ENCODE measurements at places on chromosomes 3 and 15.

DNA sequence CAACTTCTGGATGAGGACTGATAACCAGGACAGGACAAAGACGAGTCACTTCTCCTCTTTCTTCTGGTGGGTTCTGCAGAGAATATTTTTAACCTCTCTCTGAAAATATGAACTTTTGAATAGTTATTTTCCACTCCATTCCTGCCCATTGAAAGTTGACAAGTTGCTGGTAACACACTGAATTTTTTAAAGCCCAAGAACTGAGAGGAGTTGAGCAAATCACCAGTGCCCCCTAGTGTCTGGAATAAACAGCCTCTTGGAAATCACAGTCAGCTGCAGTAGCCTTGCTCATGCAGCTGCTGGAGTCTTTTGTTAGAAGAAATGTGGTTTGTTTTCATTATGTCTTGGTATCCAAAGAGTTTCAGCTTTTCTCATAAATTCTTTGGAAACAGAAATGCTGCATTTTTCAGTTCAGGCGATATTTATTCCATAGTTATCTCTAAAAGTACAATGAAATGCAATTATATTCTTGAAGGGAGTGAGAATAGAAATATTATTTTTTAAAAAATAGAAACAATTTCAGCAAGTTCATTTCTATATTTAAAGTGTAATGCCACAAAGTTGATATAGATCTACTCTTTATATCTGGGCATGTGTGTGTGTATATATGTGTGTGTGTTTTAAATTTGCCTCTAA lies 741.0 kb upstream of the CBLB start:
- DNase-seq: peak; percentile 64

GRCh38 chr3:195162033-195162669 lies 108.8 kb downstream of the XXYLT1 start:
- DNase-seq: no peak

DNA sequence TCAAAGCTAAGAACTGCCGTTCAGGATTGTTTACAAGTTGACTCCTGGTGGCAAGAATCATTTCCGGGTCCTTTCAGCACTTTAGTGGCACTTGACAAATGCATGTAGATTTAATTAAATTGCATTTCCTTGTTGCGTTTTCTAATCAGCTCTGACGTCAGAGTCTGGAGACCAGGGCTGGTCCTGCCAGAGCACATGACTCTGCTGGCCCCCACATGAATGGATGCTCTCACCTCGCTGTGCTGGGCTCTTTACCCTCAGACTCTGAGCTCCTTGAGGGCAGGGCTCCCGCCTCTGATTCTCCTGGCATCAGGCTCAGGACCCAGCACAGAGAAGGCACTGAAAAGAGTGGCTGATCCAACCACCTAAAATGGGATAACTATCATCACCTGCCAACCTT lies 69.4 kb downstream of the FEM1B start:
- no peak for DNase-seq

GRCh38 chr15:60423537-60423936 lies 25.8 kb upstream of the ANXA2 start:
- peak; percentile 60 for DNase-seq

GRCh38 chr3:32819551-32820348 lies 2.0 kb downstream of the TRIM71 start:
- no peak for DNase-seq

GRCh38 chr3:3366386-3366785 lies 186.9 kb upstream of the CRBN start:
- no peak for DNase-seq

GRCh38 chr15:94083467-94084052 lies 147.8 kb upstream of the MCTP2 start:
- DNase-seq: peak; percentile 45

DNA sequence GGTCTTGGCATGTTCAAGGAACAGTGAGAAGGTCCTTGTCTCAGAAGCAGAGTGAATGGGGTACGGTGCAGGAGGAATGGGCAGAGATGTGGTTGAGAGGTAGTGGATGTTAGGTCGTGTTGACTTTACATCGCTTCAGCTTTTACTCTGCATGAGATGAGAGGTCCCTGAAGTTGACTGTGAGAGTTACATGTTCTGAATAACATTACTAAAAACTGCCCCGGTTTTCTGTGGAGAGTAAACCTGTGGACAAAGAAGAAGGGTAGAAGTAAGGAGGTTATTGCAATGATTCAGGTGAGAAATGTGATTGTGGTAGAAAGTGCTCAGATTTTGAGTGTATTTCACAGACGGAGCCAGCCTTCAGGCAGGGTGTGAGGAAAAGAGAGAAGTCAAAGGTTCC lies 105.6 kb downstream of the ARNT2 start:
- DNase-seq: no peak

DNA sequence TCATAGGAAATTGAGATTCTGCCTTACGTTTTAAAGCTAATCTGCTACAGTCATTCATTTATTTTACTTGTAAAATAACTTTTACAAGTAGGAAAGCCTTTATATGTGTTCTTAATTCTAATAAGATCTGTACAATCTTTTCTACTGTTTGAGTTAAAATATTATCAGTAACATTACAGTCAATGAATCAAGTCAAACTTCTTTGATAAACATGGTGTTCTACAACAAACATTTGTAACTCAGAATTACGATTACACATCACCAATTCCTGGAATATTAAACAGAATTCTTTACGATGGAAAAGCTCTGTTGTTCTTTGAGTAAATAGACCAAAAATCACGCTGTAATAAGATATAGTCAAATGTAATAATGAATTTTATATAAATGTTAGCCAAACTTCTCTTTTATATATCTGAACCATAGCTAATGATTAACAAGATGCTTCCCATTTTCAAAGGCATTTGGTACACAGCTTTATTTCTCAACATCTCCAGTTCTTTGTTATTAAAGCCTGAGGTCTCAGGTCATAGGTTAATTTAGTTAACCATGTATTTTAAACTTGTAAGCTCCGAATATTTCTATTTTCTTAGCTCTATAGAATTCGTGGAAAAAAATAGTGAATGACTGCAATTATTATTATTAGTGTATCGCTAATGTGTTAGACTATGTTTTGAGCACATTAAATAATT lies 232.4 kb downstream of the NAALADL2 start:
- DNase-seq: no peak

GRCh38 chr15:99385865-99386264 lies 134.6 kb downstream of the LRRC28 start:
- peak; percentile 67 for DNase-seq

GRCh38 chr3:64554096-64554920 lies 133.5 kb downstream of the ADAMTS9 start:
- DNase-seq: no peak

- peak; percentile 72 for DNase-seq
Measured at GRCh38 chr3:73086071-73086494, 24.6 kb downstream of the EBLN2 start.

- no peak for DNase-seq
Measured at GRCh38 chr15:51386029-51386428, 44.6 kb downstream of the GLDN start.

GRCh38 chr3:184751204-184752040 lies 39.6 kb upstream of the MAGEF1 start:
- DNase-seq: no peak

- no peak for DNase-seq
Measured at GRCh38 chr3:77524463-77524862, 484.6 kb downstream of the ROBO2 start.

DNA sequence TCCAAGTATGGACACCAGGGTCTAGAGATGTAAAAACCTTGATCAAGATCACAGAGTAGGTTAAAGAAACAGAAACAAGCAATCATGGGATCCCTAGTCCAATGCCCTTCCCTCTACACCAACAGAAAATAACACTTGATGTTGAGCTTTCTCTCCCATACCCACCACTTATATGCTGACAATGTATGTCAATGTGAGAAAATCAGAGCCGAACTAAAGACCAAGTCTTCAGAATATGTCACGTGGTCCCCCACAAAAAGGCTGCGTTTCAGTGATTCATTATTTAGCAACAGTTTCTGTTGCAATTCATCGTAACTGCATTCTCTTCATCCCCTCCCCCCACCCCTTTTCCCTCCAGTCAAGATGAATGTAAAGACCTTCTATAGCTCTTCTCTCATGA lies 278.9 kb upstream of the STT3B start:
- no peak for DNase-seq

DNA sequence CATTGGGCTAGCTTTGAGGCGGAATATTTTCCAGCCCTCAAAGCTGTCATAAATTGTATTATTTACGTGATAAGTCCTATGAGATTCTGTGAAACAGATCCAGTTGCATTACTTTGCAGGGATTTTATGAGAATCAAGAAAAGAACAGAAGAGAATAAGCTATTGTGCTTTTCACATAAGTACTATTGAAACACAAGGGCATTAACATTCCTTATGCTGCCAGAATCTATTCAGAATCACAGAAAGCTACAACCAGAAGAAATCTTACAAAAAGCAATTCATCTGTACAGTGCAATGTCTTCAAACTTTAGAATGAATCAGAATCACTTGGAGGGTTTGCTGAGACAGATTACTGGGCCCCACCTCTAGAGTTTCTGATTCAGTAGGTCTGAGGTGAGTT lies 10.6 kb upstream of the CACNA1D start:
- DNase-seq: no peak

DNA sequence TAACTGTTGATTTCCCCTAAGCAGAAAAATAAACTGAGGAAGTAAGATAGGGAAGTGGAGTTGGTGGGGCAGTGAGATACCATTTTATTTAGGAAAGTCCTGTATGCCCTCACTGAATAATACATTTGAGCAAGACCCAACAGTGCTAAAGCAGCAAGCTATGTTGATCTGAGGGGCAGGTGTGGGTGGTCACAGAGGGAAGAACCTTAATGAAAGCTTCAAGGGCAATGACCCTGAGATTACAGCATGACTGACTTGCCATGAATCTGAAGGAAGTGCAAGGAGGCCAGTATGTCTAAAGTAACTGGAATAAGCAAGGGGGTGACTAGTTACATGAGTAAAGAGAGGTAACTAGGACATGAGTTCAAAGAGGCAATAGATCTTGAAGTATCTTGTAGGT lies 159.5 kb downstream of the CD47 start:
- no peak for DNase-seq

GRCh38 chr3:97438131-97438530 lies 326.4 kb upstream of the ARL6 start:
- DNase-seq: no peak

GRCh38 chr15:75900577-75900976 lies 3.1 kb upstream of the FBXO22 start:
- no peak for DNase-seq

GRCh38 chr3:67362686-67363085 lies 291.7 kb downstream of the SUCLG2 start:
- DNase-seq: no peak

- DNase-seq: no peak
Measured at GRCh38 chr3:85312331-85312730, 353.5 kb downstream of the CADM2 start.

DNA sequence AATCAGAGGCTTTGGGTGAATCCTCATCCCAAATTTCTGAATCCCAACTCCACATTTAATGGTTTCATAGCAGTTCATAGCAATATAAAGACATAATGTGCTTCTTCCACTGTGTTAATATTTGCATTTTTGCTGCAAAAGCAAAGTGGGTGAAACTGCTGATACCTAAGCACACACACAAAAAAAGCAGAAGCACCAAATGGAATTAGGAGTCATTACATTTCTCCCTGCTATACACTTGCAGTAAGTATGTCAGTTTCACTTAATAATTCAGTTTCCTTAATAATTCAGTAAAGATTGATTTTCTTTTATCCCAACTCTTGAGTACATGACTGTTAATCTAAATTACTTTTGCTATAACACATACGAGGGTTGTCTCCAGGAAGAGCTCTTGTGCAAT lies 48.9 kb upstream of the ALCAM start:
- no peak for DNase-seq

- DNase-seq: no peak
Measured at GRCh38 chr15:42315521-42315920, 42.3 kb upstream of the TMEM87A start.

GRCh38 chr3:71652781-71653413 lies 69.4 kb upstream of the FOXP1 start:
- DNase-seq: peak; percentile 73

DNA sequence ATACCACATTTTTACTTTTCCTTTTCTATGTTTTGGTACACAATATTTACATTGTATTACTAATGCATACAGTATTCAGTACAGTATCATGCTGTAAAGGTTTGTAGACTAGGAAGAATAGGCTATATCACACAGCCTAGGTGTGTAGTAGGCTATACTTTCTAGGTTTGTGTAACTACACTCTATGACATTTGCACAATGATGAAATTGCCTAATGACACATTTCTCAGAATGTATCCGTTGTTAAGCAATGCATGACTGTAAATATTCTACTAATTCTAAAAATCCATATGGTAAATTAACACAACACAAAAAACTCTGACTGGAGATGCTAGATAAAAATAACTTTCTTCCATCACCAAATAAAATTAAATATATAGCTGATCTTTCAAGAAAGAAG lies 16.2 kb downstream of the NEDD4 start:
- DNase-seq: no peak

DNA sequence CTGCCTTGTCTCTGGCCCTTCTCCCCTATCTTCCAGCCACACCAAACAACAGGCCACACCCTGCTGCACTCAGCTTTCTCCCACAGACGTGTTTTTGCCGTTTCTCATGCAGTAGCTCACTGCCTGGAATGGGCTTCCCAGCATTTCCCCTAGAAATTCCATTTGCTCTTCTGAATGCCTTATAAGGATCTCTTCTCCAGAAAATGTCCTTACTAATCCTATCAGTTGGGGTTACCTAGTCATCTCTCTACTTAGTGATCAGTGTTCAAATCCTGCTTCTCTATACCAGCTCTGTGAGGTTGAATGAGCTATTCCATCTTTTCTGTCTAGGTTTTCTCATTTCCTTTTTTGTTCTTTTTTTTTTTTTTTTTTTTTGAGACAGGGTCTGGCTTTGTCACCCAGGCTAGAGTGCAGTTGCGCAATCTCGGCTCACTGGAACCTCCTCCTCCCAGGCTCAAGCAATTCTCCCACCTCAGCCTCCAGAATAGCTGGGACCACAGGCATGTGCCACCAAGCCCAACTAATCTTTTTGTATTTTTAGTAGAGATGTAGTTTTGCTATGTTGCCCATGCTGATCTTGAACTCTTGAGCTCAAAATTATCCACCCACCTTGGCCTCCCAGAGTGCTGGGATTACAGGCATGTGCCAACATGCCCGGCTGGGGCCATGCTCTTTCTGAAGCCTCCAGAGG lies 98.2 kb upstream of the CHD2 start:
- peak; percentile 72 for DNase-seq

GRCh38 chr3:98731720-98732285 lies 31.3 kb upstream of the ST3GAL6 start:
- no peak for DNase-seq

DNA sequence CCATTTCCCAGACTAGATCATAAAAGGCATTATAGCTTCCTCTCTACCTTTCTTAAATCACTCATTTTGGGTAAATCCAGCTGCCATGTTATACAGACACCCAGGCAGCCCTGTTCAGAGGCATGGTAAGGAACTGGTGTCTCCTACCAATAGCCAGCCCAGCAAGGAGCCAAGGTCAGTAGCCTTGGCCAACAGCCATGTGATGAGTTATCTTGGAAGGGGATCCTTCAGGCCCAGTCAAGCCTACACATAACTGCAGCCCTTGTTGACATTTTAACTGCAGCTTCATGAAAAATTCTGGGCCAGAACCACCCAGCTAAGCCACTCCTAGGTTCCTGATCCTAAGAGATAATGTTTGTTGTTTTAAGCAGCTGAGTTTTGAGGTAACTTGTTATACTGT lies 29.0 kb upstream of the ZMAT3 start:
- DNase-seq: peak; percentile 33

- DNase-seq: peak; percentile 94
Measured at GRCh38 chr3:50163572-50164455, 8.7 kb downstream of the SEMA3F start.

GRCh38 chr3:97793420-97794019 lies 28.3 kb upstream of the CRYBG3 start:
- DNase-seq: peak; percentile 33

All from AG20443 (cell line).